ENCODE measurements at places on chromosomes 13 and 19. TPM values are rescaled to one million over a fixed set of nuclear protein-coding genes. Genes with fewer than 3 reads are reported as not detected.

The KANK3 gene
- 23.6 TPM for polyA plus RNA-seq

The S1PR4 gene
- polyA plus RNA-seq: not detected

The PSG3 gene
- not detected for polyA plus RNA-seq

The WTIP gene
- polyA plus RNA-seq: 2.2 TPM

DNA sequence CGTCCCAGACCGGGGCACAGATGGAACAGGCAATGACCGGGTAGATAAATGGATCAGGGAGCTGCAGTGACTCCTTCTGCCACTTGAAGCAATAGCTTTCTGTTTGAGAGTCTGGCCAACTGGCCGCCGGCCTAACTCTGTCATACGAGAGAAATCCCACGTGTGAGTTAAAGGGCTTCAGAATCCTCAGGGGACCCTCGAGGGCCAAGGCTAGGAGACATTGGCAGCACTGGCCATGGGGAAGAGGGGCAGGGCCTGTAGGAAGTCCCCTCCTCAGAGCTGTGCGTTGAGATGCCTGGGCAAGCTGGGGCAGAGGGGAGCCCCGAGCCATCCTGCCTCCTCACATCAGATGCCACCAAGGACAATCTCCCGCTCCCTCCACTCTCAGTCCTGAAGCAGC lies 51.6 kb downstream of the KLF2 start:
- DNase-seq: no peak

DNA sequence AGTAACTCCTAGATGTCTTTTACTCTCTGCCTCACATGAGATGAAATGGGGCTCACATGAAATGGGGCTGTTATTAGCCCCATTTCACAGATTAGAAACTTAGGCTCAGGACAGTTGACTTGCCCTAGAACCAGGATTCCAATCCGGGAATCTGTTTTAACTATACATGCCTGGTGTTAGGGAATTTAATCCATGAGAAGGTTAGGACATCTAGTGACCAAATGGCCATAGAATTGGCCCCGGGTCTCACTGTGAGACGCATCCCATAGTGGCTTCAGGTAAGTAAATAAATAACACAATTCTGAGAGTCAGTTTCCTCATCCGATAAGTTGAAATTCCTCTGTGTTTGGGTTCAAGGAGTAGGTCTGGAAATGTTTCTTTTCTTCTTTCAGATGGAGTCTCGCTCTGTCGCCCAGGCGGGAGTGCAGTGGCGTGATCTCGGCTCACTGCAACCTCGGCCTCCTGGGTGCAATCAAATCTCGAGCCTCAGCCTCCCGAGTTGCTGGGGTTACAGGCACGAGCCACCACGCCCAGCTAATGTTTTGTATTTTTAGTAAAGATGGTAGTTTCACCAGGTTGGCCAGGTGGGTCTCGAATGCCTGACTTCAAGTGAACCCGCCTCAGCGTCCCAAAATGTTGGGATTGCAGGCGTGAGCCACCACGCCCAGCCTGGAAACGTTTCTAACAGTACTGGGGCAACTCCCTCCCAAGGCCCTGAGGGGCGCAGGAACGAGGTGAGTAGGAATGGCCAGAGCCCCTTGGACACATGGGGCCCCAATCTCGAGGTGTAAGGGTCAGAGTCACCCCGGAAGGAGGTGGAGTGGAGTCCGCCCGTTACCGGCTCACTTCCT lies 1.2 kb upstream of the ZNF574 start:
- peak; percentile 35 for DNase-seq

DNA sequence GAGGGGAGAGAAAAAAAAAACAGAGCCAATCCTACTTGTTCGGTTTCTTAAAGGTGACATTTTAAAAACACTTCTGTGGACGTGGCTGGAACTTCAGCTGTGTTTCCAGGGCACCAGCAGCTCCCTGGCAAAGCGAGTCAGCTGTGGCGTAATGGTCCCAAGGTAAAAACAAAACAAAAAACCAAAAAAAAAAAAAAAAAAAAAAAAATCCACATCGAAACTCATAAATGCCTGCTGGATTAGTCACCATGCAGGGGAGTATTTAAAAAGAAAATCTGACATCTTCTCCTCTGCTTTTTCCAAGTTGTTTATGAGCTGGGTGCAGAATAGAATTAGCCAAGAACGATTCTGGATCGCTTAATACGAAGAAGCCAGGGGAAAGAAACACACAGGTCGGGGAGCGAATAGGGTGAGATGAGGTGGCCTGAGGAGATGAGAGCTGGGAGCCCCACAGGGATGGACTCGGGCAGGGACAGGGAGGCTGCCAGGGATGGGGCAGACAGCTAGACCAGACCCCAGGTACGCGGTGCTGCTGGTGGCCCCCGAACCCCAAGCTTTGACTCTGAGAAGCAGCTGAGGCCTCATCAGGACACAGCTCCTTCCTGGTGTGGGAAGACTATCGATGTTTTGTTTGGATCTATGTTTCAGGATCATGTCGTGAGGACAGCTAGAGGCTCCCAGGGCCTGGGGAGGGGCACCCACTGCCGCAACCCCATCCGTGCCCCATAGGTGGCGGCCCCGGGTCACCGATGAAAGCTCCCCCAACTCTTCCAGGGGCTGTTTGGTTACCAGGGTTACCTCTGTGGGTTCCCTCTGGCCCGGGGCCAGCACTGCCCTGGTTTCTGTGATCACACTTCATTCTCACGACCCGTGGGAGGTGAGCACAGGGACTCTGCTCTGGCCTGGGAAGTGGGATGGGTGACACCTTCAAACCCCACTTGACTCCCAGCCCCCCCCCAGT lies 3.1 kb upstream of the CTXN1 start:
- peak; percentile 87 for DNase-seq

Measured in adrenal gland (tissue), 19 donors.